NCI-H1105 (cell line): ENCODE measurements at places on chromosomes 5 and 9.

DNA sequence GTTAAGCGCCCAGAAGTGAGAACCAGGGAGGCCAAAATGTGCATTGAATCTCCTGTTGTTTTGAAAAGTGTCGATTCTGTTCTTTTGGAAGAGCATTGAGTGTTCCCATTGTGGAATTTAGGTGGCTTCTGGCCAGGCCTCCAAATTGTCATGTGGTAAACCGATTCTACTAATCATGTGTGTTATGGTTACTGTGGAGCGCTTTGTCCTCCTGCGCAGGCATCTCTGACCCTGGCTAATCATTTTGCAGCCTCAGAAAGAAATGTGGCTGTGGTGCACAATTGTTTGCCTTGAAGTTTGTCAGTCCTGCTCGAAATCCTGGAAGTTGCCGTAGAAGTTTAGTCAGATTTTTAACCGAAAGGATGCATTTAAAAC lies 121.3 kb downstream of the RASGRF2 start:
- no peak for DNase-seq

- no peak for DNase-seq
These were observed 59.6 kb upstream of the TBC1D2 start for GRCh38 chr9:98315067-98315453.

DNA sequence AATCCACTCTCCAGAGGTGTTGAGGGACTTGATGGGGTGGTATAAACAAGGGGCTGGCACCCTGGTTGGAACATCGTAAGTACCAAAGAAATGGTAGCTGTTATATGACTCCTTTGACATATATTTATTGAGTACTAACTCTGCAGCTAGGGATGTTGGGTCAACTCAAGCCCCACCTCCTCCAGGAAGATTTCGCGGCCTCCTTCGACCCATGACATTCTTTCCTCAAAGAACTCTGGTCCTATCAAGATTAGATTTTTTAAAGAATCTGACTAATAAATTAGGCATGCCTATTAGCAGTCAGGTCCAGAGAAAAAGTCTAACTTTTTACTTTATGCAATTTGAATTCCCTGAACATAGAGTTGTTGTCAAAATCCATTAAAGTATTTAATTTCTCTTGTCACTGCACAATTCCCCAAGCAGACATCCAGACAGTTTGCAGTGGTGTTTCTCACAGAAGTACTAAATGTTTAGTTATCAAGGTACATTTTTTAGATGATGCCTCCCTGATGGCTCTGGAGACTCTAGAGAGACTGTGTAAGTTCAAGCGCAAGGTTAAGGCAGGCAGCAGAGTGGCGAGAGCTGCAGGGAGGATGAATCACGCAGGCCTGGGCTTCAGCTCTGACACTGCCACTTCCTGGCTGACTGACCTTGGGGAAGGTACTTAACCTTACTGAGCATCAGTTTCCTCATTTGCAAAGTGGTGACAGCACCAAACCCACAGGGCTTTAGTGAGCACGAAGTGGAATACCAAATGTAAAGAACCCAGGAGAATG lies 209.6 kb downstream of the TTLL11 start:
- no peak for DNase-seq

DNA sequence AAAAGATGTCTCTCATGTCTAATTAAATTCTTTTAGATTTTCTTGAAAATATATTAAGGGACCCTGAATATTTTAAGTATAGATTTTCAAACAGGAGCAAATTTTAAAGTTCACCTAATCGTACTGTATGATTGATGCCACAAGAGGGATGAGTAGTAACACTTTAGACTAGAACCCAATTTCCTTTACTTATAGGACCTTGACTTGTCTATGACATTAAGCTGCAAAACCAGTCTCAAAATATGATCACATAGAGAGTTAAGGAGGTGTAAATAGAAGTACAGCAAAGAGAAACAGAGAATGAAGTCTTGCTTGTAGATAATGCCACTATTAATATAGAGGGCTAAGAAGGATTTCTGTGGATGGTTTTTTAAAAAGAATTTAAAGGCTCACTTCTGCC lies 312.9 kb upstream of the PRR16 start:
- no peak for DNase-seq

GRCh38 chr5:71924325-71924724 lies 182.9 kb upstream of the MAP1B start:
- no peak for DNase-seq

- DNase-seq: no peak
These were observed 26.7 kb downstream of the TMEM174 start for GRCh38 chr5:73199671-73200070.

DNA sequence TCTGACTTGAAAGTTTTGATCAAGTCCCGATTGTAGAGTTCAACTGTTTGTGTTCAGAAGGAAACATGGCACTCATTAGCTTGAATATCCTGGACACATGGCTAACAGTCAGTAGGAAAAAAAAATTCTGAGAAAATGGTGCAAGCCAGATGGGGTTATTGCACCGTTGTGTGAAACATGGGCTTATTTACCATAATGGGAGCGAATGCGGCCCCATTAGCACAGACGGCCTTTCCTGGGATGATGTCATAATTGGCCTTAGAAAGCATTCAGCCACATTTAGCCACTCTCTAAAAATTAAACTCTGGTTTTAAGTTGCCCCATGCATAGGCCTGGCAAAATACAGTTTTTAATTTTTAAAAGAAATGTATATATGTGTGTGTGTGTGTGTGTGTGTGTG lies 112.1 kb downstream of the IRX2 start:
- DNase-seq: no peak

- DNase-seq: no peak
These were observed 61.3 kb upstream of the IQGAP2 start for GRCh38 chr5:76341651-76342334.

DNA sequence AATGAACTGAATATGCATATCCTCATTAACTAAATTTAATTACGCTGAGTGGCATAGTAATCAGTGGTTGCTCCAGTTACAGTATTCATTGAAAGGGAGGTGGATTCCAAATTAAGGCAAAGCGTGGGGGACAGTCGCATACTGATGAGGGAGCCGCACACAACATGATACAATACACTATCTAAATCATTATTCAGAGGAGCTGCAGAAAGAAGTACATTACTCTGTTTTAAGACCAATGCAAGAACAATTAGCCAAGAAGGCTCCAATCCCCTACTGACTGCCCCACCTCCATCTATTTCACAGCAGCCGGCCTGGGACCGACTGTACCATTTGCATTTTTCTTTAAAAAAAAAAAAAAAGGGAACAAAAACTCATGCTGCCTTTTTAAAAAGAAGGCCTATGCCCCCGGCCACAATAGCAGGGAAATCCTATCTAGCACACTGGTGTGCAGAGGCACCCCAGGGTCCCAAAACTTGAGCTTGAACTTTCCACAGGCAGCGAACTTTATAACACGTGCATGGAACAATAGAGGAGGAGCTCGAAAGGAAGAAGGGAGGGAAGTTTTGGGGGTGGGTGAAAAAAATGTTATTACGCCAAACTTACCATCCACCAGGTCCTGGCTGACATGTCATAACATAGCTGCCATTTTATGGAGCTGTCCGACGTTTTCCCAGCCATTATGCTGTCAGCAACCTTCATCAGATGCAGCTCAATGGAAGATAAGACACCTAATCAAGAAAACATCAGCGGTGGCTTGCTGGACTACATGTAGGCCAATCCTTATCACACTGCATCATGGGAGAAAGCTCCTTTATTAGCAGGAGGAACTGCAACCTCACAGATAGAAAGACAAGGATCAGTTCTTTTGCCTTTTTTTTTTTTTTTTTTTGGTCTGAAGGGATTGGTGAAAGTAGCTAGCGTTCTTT lies 161.6 kb downstream of the ZDHHC21 start:
- DNase-seq: no peak

GRCh38 chr5:73958037-73958436 lies 332.0 kb downstream of the ARHGEF28 start:
- no peak for DNase-seq

- DNase-seq: no peak
These were observed 45.7 kb upstream of the IPPK start for GRCh38 chr9:92715488-92716231.

DNA sequence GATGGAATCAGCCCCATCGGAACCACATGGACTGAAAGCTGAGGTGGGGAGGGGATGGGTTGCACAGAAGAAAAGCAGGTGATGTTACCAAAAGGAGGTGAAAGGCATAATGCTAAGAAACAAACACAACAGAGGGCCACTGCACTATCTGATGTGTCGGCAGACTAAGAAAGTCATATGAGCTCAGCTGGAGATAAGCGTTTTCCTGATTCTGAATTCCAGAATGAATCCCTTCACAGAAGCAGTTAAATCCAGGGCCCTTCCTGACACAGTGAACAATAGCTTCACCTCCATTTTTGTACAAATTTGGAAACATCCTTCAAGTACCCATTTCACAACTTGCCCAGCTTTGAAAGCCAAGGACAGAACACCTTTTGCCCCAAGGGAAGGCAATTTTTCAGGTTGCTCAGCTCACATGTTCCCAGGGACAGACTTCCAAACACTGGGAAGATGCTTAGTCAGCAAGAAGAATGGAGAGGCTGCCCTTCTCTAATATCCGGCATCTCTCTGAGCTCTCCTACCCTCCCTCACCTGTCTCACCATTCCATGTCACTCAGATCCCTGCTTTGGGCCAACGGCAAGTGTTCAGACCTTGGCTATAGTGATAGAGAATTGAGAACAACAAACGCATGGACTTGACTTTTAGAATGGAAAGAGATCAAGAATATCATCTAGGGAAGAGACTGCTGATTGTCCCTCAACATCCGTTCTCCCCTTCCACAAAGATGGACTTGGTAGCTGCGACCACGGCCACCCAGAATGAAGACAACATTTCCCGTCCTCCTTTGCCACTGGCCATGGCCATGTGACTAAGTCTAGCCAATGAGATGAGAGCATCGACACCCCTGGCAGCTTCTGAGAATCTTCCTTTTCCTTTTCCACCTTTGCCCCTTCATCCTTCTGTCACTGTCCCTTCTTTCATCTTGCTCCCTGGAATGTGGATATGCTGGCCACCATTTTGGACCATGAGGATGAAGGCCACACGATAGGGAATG lies 68.6 kb upstream of the IL17B start:
- no peak for DNase-seq

DNA sequence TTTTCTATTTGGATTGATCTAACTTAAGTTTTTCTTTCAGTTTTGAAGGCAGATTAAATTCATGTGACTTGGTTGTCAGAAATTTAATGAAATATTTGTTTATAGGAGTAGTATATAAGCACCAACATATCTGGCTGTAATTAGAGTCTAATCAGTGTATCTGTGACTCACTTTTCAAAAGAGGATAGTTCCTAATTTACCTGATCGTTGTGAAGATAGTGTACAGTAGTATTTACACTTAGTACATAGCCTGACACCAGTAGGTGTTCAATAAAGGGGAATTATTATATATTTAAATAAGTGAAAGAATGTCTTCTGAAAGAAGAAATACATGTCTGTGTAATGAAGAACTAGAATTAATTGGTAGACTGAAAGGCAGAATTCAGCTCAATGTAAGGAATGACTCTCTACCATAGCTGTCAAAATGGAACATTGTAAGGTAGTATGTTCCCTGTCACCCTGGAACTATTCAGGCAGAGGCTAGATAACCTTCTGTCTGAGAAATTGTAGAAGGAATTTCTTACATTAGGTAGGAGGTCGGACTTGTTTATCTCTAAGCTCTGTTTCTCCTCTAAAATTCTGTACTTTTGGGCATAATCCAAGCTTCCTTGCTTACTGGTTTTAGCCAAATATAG lies 8.6 kb downstream of the TGFBR1 start:
- no peak for DNase-seq

- no peak for DNase-seq
These were observed 7.7 kb upstream of the NFIB start for GRCh38 chr9:14321517-14322130.

DNA sequence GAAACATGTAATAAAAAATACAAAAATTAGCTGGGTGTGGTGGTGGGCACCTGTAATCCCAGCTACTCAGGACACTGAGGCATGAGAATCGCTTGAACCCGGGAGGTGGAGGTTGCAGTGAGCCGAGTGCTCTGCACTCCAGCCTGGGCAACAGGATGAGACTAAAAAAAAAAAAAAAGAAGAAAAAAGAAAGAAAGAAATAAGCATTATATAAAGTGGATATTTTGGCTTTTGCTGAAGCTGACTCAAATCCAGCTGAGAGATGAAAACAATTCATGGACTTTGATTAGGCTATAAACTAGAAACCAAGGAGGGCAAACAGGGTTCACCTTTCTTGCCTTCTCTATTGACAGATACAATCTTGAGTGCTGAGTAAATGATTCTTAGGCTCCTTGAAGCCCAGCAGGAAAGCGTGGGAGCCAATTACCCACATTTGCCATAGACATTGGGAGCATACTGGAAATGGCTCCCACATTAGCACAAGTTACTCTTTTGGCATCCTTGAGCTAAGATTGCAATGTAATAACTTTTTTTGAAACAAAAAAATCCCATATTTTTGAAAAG lies 2.4 kb upstream of the BTF3 start:
- DNase-seq: no peak

DNA sequence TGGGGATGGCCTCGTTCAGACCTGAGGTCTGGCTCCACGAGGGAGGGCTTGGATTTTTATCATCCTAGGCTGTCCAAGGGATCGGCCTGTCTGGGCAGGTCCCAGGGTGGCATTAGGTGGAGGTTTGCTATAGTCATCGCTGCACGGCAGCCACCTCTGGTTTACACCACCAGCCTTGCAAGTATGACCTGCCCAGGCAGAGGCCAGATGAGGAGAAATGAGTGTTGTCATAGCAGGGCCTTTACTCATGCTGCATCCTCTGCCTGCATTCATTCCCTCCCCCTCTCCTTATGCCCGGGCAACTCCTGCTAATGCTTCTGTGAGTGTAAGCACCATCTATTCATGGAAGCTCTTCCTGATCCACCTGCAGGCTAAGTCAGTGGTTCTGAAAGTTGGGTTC lies 15.3 kb upstream of the NDST1 start:
- no peak for DNase-seq

DNA sequence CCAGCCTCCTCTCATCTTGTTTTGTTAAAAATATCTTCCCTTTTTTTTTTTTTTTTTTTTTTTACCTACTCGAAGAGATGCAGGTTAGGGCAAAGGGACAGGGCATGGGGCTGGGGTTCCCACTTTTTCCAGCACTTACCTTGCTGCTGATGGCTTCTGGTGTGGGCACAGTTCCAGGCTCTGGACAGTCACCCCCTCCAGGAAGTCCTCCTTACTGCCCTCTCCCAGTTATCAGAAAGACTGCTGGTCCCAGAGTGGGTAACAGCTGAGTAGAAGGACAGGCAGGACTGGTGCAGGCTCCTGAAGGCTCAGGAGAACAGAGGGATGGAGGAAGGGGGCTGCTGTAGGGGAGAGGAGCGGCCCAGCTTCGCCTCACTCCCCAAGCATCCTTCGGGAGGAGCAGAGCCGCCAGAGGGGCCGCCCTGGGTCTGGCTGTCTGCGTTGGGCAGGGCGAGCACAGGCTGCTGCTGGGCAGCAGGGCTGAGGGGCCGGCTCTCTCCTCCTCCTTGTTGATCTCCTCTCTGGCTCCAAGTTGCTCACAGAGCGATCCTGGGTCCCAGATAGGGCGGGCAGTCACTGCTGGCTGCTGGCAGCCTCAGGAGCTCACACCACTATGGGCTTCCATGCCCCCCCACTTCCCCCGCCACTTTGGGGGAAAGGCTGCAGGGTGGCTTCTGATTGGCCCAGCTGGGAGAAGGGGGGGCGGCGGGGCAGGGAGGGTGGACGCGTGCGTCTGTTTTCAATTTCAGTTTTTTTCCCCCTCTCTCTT lies at the start of gene PDGFRB:
TSS of gene PDGFRB (minus strand) at position 588 of the 769 bp plus-strand sequence. CDS start 18,798 bp downstream, outside the sequence.
- DNase-seq: no peak

GRCh38 chr5:170357955-170358444 lies 31.2 kb downstream of the KCNMB1 start:
- DNase-seq: no peak
